ENCODE measurements at places on chromosomes 1 and 21. TPM values are rescaled to one million over a fixed set of nuclear protein-coding genes. Genes with fewer than 3 reads are reported as not detected.

Gene TMPRSS15
- not detected for total RNA-seq

Gene GALNT2
- 131 TPM for total RNA-seq

Gene TCHHL1
- total RNA-seq: not detected

Gene HPDL
- 0.73 TPM for total RNA-seq

Gene TMEM81
- 1.5 TPM for total RNA-seq

Gene C8A
- total RNA-seq: under 0.01 TPM

Gene OR2W3
- total RNA-seq: not detected

Gene TPTE
- total RNA-seq: not detected
